ENCODE measurements at places on chromosomes 11 and 22. TPM values are rescaled to one million over a fixed set of nuclear protein-coding genes. Genes with fewer than 3 reads are reported as not detected.
A peak's percentile ranks its signal among the peaks of the same experiment; 100 is the strongest.

MS4A12 gene
- total RNA-seq = not detected

OR51B5 gene
- 4.2 TPM for total RNA-seq

CBLIF gene
- not detected for total RNA-seq

TRIM34 gene
- total RNA-seq = 8.5 TPM

DYNC2H1 gene
- total RNA-seq = 27.7 TPM

APOBEC3G gene
- 12.8 TPM for total RNA-seq

PLEKHA7 gene
- 31.8 TPM for total RNA-seq

RFPL3 gene
- total RNA-seq = not detected

DNA sequence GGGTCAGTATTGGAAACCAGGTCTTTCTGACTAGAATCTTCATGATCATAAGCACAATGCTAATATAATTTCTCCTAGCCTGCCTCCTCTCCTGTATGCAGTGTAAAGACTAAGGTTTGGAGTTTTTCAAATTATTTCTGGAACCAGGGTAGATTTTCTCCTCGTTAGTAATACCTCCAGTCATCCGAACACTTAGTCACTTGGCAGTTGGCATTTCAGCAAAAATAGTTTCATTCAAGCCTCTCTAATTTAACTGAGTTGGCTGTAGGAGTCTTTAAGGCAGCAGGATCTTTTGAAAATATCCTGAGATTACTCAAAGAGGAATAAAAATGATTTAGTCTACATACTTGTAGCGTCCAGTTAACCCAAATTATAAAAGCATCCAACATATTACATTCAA is 6.3 kb downstream of the TYR start:
- DNase-seq = no peak

DNA sequence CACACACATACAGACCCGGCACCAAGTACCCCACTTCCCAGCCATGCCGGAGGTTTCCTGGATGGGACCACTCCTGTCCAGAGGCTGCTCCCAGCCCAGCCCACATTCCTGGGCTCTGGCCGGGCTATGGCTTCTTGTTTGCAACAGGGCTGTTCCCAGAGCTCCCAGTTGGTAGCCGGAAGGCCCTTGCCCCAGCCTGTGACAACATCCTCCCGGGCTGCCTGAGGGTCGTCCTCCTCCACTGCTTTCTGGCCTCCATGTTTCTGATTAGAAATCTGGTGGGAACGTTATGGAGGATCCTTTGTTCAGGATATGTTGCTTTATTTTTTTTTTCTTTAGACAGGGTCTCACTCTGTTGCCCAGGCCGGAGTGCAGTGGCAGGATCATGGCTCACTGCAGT is 952 bp upstream of the CYP2D6 start:
- no peak for DNase-seq

- no peak for DNase-seq
These were observed 36.7 kb downstream of the CD6 start for GRCh38 chr11:61007956-61008896.

GRCh38 chr22:25051983-25052710 is 99.6 kb downstream of the KIAA1671 start:
- no peak for DNase-seq

DNA sequence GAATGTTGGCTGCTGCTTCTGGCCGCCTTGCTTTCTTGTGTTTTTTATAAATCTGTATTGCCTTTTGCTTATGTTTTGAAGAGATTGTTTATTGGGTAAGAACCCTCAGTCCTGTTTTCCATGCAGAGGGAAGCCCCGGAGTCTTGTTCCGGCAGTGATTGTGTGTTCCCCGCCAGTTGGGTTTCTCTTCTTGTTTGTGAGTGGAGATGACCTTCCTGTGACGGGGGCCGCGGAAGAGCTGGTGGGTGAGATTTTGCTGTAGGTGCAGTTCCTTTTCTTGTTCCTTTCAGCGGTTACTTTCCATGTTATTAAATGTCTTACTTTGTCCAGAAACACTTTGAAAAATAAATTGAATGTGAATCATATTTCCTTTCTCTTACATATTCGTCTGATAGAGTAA is 8.3 kb downstream of the TBC1D22A start:
- no peak for DNase-seq

DNA sequence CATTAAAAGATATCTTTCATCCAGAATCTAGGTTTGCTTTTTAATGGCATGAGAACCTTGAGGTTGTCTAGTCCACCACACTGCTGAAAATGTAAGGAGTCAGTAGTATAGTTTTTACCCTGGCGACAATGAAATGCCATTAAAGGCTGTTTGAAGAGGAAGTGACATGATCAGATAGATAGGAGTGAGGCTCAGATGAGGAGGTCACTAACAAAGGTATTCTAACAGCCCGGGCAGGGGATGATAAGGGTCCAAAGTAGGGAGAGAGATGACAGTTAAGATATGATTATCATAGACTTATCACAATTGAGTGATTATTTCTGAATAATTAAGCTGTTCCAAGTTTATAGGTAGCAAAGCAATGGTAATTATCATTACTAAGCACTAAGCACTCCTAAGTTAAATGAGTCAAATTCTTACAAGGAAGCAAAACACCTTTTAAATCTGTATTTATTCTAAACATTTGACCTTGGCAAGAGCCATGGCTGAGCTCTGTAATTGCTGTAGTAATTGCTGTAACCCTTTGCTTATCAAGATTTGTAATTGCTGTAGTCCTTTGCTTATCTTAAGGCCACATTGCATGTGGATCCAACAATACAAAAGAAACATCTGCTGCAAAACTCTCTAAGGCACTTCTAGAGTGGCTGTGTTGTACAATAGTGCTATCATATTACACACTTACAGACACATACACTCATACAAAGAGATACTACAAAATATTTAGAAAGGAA is 92.6 kb downstream of the ENTHD1 start:
- peak; percentile 54 for DNase-seq

- DNase-seq = no peak
These were observed 409.8 kb downstream of the BRD1 start for GRCh38 chr22:49417833-49418232.

DNA sequence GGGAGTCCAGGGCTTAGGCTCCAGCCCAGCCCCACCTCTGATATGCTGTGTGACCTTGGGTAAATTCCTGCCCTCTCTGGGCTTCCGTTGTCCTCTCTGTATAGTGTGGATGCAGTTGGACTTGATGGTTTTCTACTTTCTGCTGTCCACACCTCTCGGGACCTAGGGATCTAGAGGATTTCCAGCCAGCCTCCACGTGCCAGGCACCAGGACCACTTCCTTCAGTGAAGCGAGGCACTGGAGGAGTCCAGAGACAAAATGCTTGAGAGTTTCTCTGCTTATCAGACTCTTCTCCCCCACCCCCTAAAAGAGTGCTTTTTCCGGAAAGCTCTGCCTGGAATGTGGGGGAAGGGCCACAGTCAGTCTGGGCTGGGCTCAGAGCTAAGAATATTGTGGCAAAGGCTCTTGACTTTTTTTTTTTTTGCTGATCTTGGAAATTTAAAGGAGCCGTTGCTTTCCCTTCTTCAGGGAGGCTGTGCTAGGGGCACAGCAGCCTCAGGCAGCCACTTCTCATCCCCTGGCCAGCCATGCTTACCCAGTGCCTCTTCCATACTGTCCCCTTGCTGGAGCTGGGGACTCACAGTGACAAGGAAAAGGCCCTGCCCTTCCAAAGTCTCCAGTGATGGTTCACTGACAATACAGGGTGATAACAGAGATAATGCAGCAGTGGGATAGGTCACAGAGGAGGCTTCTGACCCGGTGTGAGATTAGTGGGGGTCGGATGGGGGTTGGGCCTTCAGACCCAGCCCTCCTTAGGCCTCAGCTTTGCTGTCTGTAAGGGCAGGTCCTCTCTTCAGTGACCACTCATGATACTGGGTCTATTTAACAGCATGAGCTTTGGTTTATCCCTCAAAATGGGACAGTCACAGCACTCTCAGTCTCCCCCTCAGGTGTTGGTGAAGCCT is 2.9 kb upstream of the SERPINH1 start:
- DNase-seq = peak; percentile 90

- peak; percentile 14 for DNase-seq
These were observed 482.1 kb upstream of the ANO5 start for GRCh38 chr11:21710809-21711208.

- DNase-seq = peak; percentile 30
These were observed 479.1 kb downstream of the OPCML start for GRCh38 chr11:133053124-133053776.
